ENCODE measurements at places on chromosomes 1 and 21. TPM values are rescaled to one million over a fixed set of nuclear protein-coding genes. Genes with fewer than 3 reads are reported as not detected.

DNA sequence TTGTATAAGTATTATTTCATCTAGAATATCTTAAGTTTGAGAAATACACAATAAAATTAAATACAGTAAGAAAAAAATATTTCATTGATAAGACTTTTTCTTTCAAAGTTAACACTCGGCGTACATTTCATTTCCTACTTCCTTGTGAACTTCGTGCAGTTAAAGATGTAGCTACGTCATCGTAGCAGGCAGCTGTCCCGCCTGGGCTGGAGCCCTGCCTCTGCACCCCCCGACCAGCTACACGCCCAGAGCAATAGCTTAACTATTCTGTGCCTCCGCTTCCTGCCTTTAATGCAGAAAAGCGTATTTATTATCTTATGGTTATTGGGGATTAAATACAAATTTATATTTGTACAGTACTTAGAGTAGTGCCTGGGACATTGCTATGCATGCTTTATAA, 53.5 kb downstream of the CLSTN1 start:
- DNase-seq = no peak
- H3K4me3 ChIP-seq = no peak overlapping the region
- H3K4me1 ChIP-seq = no peaks in the 10 kb centered on the region

The B3GALT2 gene
- total RNA-seq = not detected

DNA sequence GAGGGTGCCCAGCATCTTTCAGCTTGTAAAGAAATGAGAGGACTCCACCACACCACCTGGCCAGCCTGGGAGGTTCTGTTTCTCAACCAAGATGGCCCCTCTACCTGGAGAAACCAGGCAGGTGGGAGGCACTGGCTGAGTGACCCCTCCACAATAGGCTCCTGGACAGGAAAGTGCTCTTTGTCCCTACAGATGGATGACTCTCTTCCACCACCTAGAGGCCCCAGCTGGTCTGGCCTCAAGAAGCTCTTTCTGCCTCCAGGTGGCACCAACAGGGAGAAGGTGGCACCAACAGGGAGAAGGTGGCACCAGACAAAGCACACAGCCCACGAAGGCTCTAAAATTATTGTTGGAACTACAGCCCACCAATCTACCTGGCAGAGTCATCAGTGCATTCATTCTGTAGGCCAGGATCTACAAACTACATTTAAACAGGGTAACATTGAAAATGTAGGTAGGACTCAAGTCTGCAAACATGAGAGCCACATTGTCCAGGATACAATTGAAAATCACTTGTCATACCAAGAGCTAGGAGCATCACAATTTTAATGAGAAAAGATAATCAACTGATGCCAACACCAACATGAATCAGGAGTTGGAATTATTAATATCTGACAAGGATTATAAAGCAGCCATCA, 14.4 kb downstream of the TMPRSS3 start:
- no peaks in the 10 kb centered on the region for H3K4me1 ChIP-seq
- H3K36me3 ChIP-seq = no peaks in the 10 kb centered on the region
- H3K4me3 ChIP-seq = no peak overlapping the region
- no peaks in the 10 kb centered on the region for H3K27me3 ChIP-seq
- H3K27ac ChIP-seq = no peak overlapping the region

- H3K27me3 ChIP-seq = no peaks in the 10 kb centered on the region
- no peaks in the 10 kb centered on the region for H3K4me1 ChIP-seq
- H3K4me3 ChIP-seq = peak overlapping the region; percentile 93
- H3K27ac ChIP-seq = peak overlapping the region; percentile 31
Measured at GRCh38 chr1:27487966-27488884, 1.7 kb downstream of the WASF2 start.

The NPPB gene
- total RNA-seq = 45.3 TPM

DNA sequence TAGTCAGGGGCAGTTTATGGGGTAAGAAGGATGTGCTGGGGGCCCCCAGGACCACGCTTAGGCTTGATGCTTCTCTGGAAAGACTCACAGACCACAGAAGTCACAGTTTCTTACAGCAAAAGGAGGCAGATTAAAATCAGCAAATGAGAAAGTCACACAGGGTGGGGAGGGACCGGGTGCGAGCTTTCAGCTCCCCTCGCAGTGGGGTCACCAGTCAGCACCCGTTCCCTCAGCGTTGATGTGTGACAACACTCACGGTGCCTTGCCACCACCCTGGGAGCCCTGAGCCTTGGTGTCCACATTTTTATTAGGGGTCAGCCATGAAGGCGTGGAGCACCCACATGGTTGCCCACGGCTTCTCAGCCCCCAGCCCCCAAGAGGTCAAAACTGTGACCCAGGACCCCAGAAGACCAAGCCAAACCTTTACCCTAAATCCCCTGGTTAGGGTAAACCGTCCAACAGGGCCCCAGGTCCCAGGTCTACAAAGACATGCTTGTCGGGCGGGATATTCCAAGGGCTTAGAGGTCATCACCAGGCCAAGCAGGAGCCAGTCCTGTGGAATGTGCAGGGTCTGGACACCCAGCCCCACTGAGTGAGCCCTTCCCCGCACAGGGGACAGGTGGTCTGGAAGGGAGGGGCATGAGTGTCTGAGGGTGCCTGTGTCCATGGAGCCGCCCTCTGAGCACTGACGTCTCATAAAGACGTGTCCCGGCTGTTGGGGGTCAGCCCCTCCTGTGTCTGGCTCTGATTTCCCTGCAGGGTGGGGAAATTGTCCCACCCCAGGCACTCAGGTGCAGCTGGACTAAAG, 64.5 kb upstream of the ABCG1 start:
- no peak overlapping the region for H3K27ac ChIP-seq
- H3K4me3 ChIP-seq = no peak overlapping the region
- no peaks in the 10 kb centered on the region for H3K4me1 ChIP-seq
- no peaks in the 10 kb centered on the region for H3K27me3 ChIP-seq

The NUAK2 gene
- total RNA-seq = 21.3 TPM

DNA sequence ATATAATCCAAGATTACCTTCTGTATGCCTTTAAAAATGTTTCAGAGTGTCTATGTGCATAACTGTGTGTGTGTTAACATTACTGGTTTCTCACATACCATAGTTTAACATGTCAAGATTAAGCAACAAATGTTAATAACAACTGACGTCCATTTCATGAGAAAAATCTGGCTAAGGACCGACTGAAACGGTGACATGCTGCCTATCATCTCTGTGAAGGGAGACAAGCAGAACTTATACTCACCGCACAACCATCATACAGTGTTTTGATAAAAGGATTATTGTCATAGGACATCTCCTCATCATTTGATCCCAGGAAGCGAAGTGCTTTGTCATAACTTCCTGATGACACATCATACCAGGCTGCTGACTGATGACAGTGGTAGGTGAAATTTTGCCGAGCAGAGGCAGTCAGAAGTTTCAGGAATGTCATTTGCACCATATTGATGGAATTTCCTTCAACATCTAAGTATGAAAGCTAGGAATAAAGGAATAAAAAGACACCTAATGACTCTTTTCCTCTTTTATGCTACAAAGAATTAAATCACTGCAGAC, 228.8 kb downstream of the COL11A1 start:
- H3K27ac ChIP-seq = no peak overlapping the region
- H3K4me3 ChIP-seq = no peak overlapping the region
- no peaks in the 10 kb centered on the region for H3K36me3 ChIP-seq
- no peaks in the 10 kb centered on the region for H3K4me1 ChIP-seq
- no peaks in the 10 kb centered on the region for H3K27me3 ChIP-seq

GRCh38 chr1:244163861-244164510, 112.9 kb downstream of the ZBTB18 start:
- H3K36me3 ChIP-seq = no peaks in the 10 kb centered on the region
- H3K27ac ChIP-seq = peak overlapping the region; percentile 12
- H3K4me1 ChIP-seq = peaks cover 10% of the 10 kb centered on the region
- no peak overlapping the region for H3K4me3 ChIP-seq

GRCh38 chr1:51953079-51953478, 37.4 kb downstream of the RAB3B start:
- peaks cover 2% of the 10 kb centered on the region for H3K4me1 ChIP-seq
- H3K4me3 ChIP-seq = no peak overlapping the region
- H3K36me3 ChIP-seq = peaks cover 54% of the 10 kb centered on the region
- no peak overlapping the region for H3K27ac ChIP-seq

The SH2D2A gene
- 5.5 TPM for total RNA-seq

DNA sequence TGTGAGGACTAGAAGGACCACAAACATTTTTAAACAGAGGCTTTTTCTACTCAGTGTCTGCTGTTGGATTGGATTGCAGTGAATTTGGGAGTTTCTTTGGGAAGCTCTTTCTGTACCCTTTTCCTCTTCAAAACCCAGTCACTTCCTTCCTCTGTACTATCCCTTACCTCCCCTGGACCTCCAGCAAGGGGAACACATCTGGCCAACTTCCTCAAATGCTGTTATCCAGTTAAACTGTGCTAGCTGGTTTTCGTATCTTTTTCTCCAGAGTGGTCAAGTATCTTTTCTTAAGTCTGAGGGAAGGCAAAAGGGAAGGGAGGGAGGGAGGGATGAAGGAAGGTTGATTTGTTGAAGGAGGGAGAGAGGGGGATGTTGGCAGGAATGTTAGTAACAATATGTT, 99.2 kb upstream of the TNR start:
- no peaks in the 10 kb centered on the region for H3K27me3 ChIP-seq
- H3K36me3 ChIP-seq = no peaks in the 10 kb centered on the region
- H3K27ac ChIP-seq = no peak overlapping the region
- no peak for DNase-seq

- no peaks in the 10 kb centered on the region for H3K36me3 ChIP-seq
- H3K27ac ChIP-seq = no peak overlapping the region
- no peaks in the 10 kb centered on the region for H3K27me3 ChIP-seq
- peaks cover 24% of the 10 kb centered on the region for H3K4me1 ChIP-seq
- no peak for DNase-seq
Measured at GRCh38 chr1:115530407-115530806, 111.4 kb upstream of the VANGL1 start.

GRCh38 chr21:34199121-34199910, 125.9 kb downstream of the MRPS6 start:
- no peak overlapping the region for H3K27ac ChIP-seq
- H3K36me3 ChIP-seq = no peaks in the 10 kb centered on the region
- no peak for DNase-seq
- peaks cover 5% of the 10 kb centered on the region for H3K27me3 ChIP-seq

The LCE1D gene
- not detected for total RNA-seq

The NUF2 gene
- total RNA-seq = 28.2 TPM

DNA sequence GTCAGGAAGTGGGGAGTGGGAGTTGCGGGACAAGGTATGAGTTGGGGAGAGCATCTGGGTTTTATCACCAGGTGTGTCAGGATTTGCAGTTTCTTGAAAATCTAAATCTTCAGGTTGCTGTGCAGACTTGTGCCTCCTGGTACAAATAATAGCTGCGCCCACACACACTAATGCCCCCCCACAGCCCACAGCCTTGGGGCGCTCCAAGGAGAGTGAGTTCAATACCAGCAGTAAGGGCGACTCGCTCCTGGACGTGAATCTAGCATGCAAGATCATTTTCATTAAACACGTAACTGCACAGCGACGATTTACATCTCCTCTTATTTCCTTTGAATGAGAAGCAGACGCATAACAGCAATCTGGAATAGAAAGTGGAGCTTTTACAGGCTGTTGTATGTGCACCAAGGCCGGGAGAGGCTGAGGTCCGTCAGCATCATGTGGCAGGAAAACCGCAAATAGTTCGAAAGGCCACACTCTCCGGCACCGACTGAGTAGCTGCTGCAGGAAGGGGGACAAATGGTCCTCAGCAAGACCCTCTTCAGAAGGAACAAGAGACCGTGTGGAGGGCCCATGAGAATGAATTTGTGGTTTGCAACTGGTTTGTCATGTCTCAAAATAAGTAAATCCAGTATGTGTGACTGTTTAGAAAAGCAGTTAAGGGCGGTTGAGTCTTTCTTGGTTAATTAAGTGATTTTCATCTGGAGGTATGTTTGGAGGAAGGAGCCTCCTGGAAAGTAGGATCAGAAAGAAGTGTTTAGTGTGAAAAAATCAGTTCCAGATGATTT, 439.5 kb downstream of the SMYD3 start:
- DNase-seq = peak; percentile 54
- no peak overlapping the region for H3K4me3 ChIP-seq
- H3K36me3 ChIP-seq = no peaks in the 10 kb centered on the region
- H3K27ac ChIP-seq = no peak overlapping the region
- H3K27me3 ChIP-seq = no peaks in the 10 kb centered on the region

DNA sequence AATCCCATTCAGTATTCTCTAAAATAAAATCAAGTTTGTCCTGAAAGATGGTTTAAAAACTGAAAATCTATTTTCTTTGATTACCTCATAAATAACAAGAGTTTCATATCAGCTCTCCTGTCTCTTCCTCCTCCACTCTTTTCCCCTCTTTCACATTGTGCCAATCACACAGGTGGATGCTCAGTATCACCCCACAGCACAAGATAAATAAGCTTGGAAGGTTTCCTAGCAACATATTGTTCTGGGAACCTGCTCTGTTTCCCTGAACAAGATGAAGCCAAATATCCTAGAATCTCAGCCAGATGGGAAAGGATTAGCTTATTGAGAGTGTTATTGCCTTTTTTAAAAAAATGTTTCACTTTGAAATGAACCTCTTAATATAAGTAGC, 45.7 kb upstream of the CACYBP start:
- peaks cover 9% of the 10 kb centered on the region for H3K4me1 ChIP-seq
- no peaks in the 10 kb centered on the region for H3K27me3 ChIP-seq
- H3K36me3 ChIP-seq = no peaks in the 10 kb centered on the region

The KCNK1 gene
- total RNA-seq = 50.1 TPM

- H3K27me3 ChIP-seq = no peaks in the 10 kb centered on the region
- H3K4me1 ChIP-seq = peaks cover under 1% of the 10 kb centered on the region
- H3K27ac ChIP-seq = no peak overlapping the region
- H3K36me3 ChIP-seq = no peaks in the 10 kb centered on the region
- H3K4me3 ChIP-seq = no peak overlapping the region
- no peak for DNase-seq
Measured at GRCh38 chr1:86938450-86938849, 24.0 kb downstream of the HS2ST1 start.

The MYOG gene
- total RNA-seq = not detected

- no peaks in the 10 kb centered on the region for H3K4me1 ChIP-seq
- H3K27me3 ChIP-seq = peaks cover 8% of the 10 kb centered on the region
- no peaks in the 10 kb centered on the region for H3K36me3 ChIP-seq
- no peak for DNase-seq
Measured at GRCh38 chr1:153475282-153475681, 14.8 kb upstream of the S100A7 start.

- H3K36me3 ChIP-seq = no peaks in the 10 kb centered on the region
- no peak overlapping the region for H3K4me3 ChIP-seq
- no peak overlapping the region for H3K27ac ChIP-seq
- no peak for DNase-seq
- H3K27me3 ChIP-seq = no peaks in the 10 kb centered on the region
Measured at GRCh38 chr1:178126741-178127185, 32.9 kb downstream of the RASAL2 start.

DNA sequence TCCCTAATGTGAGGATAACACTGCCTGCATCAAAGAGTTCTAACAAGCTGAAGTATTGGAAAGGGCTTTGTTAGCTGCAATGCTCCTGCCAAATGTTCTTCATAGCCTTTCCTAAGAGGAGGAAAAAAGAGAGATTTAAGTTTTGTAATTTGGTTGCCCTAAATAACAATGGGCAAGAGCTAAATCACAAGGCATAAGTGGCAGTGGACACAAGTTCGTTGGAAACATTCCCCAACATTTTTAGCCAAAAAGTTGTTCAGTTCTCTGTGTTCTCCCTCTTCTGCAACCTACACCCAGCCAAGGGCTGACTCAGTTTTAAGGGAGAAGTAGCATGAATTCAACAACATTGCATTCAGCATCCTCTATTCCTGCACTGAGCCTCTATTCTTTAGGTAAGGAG, 2.6 kb upstream of the UQCRHL start:
- no peak overlapping the region for H3K27ac ChIP-seq
- H3K4me3 ChIP-seq = no peak overlapping the region
- peaks cover 5% of the 10 kb centered on the region for H3K4me1 ChIP-seq
- DNase-seq = no peak
- no peaks in the 10 kb centered on the region for H3K27me3 ChIP-seq

The SLAMF7 gene
- total RNA-seq = not detected

GRCh38 chr1:56194701-56195300, 384.6 kb downstream of the PLPP3 start:
- H3K4me3 ChIP-seq = no peak overlapping the region
- no peak overlapping the region for H3K27ac ChIP-seq
- H3K27me3 ChIP-seq = no peaks in the 10 kb centered on the region
- no peaks in the 10 kb centered on the region for H3K36me3 ChIP-seq

The BLZF1 gene
- 16.8 TPM for total RNA-seq

Measured in endodermal cell (in vitro differentiated cells).